NCI-H1436 treated with DMSO at 0.1 percent for 48 hours (cell line): ENCODE measurements at places on chromosomes 2 and 18.

DNA sequence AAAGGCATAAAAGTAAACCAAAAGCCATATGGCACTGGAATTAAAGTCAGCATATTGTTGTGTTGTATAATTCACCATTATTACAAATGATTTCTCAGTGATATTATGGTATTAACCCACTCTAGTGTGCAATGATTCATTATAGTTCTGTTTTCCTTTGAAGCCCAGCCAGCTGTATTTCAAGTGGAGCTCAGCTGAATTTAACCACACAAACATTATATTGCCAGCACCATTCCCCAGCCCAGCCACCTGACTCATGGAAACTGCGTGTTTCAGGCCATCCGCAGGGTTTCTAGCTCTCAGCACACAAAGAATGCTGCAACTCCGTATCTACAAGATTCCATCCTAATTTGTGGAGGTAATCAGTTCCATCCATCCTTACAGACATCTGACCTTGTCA is 166.8 kb upstream of the CHAC2 start:
- DNase-seq: no peak

DNA sequence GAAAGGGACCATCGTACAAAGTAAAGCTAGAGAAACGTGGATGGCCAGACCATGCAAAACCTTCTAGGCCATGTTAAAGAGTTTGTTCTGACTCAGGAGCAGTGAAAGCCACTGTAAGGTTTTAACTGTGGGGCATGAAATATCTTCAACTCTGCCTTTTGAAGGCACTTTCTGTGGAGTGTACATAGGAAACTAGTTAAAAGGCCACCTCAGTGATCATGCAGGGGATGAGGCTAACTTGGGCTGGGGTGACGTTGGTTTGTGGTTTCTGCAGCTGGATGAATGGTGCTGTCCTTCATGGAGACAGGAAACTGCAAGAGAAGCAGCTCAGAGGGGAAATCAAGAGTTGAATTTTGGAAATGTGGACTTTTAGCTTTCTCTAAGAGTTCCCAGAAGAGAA is 190.7 kb downstream of the CDCA7 start:
- no peak for DNase-seq

DNA sequence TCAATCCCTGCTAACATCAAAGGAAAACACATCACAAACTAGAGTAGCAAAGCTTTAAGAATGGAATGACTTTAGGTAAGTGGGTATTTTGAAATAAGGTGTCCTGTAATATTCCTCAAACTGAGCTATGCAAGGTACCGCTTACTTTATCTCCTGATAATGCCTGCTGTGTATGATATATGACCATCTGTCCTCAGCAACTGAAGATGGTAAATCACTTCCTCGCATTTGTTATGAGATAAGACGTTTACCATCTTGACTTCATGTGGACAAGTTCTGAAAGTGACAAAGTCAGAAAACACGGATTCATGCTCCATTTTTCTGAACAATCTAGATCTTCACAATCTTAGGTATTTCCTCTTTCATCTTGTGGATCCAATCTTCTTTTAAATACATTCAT is 49.3 kb upstream of the PTPRM start:
- DNase-seq: no peak

DNA sequence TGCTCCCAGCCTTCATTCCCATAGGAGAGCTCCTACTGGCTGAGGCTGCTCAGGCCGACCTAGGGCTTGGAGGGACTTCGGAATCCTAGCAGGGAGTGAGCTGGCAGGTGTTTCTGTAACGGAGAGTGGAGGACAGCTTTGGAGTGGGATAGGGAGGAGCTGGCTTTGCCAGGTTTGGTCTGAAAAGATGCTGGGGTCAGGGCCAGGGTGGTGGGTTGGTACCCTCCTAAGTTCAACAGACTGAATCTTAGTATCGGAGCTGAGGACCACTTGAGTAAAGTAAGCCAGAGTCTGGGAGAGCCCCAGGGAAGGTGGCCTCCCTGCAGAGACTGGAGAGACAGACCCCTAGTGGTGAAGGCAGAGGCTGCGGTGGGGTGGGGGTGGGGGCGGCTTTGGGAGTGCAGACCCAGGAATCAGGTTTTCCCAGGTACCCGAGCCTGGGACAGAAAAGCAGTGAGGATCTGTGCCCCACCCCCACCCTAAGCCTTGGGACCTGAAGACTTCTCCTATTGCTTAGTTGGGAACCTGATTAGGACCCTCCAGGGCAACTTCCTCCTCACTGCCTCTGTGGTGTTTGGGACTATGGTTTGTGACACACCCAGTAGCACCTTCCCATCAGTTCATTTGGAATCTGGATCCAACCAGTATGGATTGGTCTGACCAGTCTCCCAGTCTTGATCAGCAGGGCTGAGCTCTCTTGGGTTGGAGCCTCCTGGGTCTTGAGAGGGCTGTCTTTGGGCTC is 3.0 kb downstream of the CNNM4 start:
- DNase-seq: no peak

DNA sequence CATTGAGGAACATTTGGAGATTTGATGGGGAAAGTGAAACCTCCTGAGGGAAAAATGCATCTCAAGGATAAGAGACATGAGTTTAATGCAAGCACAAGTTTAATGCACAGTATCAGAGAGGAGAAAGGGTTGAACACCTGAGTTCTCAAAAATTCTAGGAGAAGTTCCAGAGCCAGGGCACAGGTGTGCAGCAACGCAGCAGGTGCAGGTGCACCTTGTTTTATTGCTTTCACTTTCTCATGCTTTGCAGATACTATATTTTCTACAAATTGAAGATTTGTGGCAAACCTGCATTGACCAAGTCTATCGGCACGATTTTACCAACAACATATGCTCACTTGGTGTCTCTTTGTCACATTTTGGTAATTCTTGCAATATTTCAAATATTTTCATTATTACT is 267.6 kb upstream of the HNRNPA3 start:
- no peak for DNase-seq

GRCh38 chr2:74671479-74671878 is 17.4 kb downstream of the SEMA4F start:
- DNase-seq: no peak

DNA sequence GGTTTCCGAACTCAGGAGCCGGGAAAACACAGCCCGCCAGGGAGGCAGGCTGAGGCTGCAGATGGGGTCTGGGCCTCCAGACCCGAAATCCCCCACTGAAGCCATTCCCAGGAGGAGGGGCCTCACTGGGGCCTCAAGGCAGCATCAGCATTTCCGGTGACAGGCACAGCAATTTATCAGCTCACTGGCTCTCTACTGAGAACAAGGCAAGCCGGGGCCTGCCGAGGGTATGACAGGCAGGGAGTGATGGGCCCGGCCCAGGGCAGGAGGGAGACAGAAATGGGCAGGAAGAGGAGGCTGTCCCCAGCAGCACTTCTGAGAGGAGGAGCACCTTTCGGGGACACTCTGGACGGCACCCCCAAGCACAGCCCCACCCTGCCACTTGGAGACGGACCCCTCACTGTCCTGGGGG is 12.5 kb downstream of the SDC1 start:
- DNase-seq: no peak

- DNase-seq: no peak
Observed at GRCh38 chr2:99648906-99649789, 159.3 kb upstream of the REV1 start.

GRCh38 chr2:38700881-38701458 is 35.1 kb downstream of the GALM start:
- DNase-seq: no peak

DNA sequence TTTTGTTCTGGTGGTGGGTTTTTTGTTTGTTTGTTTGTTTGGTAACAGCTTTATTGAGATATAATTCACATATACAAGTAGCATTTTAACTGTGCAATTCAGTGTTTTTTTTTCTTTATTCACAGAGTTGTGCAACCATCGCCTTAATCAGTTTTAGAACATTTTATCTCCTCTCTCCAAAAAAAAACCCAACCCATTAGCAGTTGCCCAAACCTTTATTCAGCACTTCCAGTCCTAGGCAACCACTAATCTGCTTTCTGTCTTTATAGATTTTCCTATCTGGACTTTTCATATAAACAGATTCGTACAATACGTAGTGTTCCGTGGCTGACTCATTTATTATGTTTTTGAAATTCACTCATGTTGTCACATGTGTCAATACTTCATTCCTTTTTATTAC is 38.7 kb downstream of the CCDC138 start:
- no peak for DNase-seq

DNA sequence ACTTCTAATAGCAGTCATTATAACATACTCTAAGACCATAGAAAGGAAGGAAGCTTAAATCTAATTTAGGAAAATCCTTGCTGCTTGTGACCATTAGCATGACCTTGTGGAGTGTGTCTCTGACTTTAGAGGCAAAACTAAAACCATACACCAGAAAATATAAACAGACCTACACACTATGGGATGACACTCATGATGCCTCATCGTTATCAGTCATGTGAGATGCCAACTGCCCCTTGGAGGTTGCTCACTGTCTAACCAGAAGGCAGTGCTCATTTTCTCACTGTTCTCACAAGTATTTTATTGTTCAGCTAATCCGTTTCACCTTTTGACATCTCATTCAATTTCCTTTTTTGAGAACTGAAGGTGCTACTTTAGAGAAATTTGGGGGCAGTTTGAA is 376.9 kb downstream of the RND3 start:
- DNase-seq: no peak

DNA sequence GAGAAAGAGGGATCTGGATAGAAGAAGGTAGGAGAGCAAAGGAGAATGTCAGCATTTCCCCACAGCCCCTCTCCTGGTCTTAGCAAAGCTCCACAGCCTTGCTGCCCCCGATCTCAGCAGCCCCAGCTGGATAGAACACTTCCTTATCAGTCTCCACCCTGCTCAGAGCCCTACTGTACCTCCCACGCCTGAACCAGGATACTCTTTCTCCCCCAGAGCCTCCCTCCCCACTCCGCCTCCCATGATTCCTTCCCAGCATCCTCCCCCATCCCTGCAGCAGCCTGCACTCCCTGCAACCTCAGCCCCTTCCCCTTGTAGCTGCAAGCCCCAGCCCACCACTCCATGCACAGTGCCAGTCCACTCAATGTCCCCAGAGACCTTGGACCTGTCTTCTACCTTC is 25.8 kb downstream of the PLB1 start:
- no peak for DNase-seq

DNA sequence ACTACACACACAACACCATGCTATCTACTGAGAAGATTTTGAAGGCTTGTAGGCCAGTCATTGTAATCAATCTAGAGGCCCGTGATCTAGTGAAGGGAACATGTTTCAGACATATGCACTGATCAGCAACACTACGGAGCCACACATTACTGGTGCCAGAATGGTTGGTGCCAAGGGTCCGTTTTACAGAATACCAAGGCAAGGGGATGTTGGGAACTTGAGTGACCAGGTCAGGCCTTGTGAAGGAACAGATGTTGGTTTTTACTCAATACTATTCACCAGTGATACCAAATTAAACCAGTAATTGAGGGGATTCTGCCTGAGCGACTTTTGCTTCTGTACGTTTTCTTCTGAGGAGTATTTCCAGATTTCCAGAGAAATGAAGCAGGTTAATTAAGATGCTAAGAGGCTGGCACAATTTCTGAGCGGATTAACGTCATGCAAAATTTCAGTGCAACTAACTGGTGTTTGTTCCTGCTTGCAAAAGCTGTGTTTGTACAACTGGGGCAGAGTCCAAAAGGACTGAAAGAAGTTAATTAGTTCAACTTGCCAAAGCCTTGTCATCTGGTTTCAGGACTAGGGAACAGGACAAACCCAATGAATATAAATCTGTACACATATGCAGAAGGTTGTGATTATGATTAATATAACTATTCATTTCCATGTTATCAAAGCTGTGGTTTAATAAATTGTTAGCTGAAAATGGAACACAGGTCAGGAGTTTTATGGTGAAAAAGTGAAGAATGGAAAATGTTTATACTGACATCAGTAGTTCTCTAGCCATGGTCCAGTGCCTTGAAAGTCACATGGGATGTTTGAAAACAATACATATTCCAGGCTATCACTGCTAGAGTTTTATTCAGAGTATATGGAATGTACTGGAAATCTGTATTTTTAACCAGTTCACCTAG is 432.1 kb upstream of the DCC start:
- DNase-seq: no peak
